ENCODE measurements at places on chromosomes 12 and 14.

DNA sequence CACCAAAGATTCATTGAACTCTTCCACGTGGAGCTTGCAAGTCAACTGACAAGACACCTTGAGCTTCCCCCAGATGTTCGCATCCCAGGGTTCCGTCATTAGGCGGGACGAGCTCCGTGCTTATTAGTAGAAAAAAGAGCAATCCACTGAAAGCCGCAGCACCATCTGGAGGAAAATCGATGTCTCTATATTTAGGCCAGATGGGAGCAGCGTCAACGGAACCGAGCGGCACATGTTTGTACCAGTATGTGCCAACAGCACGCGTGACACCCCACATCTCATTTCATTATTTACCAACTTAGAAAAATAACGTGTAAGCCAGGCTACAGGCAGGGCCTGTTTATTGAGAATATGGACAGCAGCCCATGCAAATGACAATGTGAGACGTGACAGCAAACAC, 45.8 kb upstream of the TMEM132D start:
- DNase-seq: no peak

- no peak for DNase-seq
Measured at GRCh38 chr14:86533834-86534233, 1003.9 kb downstream of the FLRT2 start.

DNA sequence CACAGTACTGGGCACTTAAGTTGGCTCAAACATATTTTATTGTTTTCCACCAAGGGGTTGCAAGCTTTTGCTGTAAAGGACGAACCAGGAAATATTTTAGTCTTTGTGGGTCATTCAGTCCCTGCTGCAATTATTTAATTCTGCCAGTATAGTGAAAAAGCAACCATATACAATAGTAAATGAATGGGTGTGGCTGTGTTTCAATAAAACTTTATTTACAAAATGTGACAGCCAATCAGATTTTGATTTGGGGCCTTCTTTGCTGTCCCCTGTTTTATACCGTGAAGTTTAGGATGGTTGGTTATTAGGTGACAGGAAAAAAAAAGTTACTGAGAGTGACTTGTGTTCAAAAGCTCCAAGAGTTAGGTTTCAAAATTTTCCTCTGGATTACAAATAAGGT, 956.4 kb downstream of the AACS start:
- DNase-seq: no peak

DNA sequence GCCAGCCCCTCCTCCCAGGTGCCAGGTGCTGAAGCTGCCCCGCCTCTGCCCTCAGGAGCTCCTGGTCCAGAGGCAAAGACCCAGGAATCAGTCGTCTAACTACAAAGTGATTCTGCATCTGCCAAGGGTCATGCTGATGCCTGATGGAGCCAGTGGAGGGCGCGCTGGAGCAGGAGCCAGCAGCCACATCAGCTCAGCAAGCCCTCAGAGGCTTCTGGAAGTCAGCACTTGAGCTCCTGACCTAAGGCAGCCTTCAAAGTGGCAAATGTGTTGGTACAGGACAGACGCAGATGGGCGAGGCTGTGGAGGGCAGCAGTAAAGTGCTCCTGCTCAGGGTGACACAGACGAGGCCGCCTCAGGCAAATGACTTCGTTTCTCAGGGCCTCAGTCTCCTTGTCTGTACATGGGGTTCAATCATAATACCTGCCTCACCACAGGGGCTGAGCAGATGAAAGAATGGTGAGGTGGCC, 10.9 kb downstream of the C12orf43 start:
- DNase-seq: peak; percentile 15

- no peak for DNase-seq
Measured at GRCh38 chr14:21258889-21259787, 10.1 kb downstream of the HNRNPC start.

DNA sequence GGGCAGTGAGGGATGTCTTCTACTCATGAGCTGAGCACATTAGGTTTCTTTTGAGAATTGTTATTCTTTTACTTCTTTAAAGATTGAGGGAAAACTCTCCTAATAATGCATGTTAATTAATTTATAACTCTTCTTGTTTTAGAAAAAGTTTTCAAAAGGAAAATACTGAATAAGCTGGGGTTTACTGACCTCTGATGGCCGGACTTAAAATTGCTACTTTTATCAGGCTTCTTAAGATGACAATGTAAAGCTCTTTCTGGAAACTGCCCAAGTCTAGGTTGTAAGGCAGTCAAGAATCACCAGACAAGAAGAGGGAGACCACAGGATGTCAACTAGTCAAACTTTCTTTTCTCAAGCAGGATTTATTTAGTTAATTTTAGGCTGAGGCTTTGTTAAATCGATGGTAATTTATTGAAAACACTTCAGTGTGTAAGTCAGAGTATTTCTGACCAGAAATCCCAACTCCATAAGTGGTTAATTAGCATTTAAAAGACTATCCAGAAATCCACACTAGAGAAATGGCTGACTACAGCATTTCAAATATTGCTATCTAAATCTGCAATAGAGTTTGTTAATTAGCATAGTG, 82.1 kb downstream of the AVPR1A start:
- peak; percentile 87 for DNase-seq

DNA sequence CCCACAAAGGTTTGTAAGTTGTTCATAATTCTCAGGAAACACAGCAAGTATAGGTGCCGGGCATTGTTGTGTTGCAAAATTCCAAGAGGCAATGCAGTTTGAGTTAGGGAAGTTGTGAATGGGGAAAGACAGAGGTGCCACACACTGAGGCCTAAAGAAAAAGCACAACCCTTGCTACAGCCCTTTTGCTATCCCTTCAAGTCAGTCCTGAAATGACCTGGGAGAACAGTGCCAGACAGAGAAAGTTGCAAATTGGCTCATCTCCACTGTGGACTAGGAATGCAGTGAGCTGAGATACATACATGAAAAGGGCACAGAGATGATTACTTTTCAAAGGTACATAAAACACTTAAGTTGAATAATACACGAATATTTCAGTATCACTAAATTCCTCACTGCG, 213.3 kb upstream of the TMTC1 start:
- no peak for DNase-seq

- DNase-seq: no peak
Measured at GRCh38 chr14:82642425-82642824, 1108.8 kb upstream of the SEL1L start.

DNA sequence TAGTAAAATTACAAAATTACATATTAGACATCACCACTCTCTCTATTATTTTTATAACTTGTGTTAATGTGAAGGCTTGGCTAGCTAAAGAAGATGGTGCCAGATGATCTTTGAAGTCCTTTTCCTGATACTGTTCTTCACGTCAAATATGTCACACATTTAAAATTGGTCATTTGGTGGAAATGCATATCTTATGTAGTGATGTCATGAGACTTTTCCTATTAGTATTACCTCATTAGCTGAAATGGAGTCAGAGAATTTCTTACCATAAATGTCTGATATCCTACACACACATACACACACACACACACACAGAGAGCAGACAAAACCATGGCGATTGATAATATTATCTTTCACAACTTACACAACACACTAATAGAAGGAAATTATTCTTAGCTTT, 124.8 kb upstream of the PTPRB start:
- DNase-seq: no peak

- no peak for DNase-seq
Measured at GRCh38 chr14:33430414-33431035, 491.8 kb downstream of the NPAS3 start.

DNA sequence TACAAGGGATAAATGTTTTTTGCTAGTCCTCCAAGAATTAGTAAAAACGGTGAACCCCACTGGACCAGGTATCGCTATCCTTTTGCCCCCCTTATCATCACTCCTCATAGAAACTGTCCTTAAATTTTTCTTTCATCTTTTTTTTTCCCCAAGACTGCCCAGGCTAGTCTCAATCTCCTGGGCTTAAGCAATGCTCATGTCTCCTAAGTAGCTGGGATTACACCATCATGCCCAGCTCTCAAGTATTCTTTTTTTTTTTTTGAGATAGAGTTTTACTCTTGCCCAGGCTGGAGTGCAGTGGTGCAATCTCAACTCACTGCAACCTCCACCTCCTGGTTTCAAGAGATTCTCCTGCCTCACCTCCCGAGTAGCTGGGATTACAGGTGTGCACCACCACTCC, 9.7 kb downstream of the IRF2BPL start:
- peak; percentile 33 for DNase-seq

DNA sequence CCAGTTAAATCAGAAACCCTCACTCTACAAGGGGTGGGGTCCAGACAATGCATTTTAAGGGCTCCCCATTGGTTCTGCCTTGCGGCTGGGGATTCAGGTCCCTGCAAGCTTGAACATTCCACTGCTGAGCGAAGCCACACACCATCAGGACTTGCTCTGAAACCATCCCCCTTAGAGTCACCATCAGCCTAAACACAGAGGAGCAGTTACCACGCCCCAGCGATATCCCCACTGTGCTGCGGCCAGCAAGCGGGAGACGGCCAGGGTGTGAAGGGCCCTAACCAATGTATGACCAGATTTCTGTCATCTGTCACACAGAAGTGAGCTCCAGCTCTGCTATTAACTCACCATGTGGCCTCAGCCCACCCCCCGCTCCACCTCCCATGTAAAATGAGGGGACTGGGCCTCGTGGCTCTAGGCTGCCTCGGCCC, 29.7 kb downstream of the CCDC88C start:
- no peak for DNase-seq

GRCh38 chr14:61188978-61189808, 91.9 kb downstream of the TMEM30B start:
- DNase-seq: peak; percentile 79

GRCh38 chr14:57574617-57575288, 81.1 kb upstream of the CCDC198 start:
- DNase-seq: no peak

GRCh38 chr14:34003082-34003668, 52.3 kb upstream of the EGLN3 start:
- DNase-seq: no peak

DNA sequence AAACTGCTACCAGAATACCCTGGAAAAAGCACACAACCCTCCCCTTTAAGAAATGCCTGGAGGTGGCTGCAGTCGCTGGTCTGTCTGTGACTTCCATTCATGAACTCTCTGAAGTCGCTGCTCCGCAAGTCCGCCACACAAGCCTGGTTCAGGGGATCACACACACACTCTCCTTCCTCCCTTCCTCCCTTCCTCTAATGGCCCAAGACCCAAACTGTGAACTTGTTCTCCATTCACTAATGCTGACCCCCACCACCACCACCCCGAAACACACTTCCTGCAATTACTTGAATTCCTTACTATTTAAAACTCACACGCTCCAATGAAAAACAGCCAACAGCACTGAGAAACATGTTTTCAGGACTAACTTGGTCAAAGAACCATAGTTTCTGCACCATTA, 1.0 kb upstream of the LMO3 start:
- DNase-seq: no peak

DNA sequence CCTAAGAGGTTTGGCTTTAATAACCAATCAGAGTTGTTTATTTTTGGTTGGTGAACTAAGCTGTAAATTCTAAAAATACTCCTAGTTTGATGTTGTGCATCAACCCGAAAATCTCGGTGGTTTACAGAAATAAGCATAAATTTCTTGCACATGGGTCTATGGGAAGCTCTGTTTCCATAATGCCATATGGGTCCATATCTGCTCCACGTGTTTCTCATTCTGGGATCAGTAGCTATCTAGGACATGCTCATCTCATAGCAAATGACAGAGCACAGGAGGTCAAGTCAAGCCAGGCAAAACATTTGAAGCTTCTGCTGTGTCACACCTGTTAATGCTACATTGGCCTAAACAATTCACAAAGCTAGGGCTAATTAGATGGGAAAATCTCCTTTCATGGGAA, 23.1 kb downstream of the NUP37 start:
- no peak for DNase-seq

DNA sequence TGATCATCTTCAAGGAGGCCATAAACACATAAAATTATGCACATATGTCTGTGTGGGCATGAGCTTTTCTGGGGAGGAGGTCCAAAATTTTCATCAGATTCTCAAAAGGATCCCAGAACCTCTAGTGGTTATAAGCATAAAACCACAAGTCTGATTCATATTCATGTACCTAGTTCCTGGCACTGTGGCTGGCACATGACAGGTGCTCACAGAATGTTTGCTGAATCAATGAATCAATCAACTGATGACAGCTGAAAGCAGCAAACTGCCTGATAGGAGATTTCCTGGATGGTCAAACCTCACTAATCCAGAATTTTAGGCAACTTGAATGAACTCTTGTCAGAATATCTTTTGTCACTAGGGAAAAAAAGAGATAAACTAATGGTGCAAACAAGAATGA, 13.5 kb upstream of the CMKLR1 start:
- no peak for DNase-seq

- DNase-seq: no peak
Measured at GRCh38 chr12:64025174-64025958, 180.9 kb downstream of the SRGAP1 start.

- DNase-seq: no peak
Measured at GRCh38 chr12:56487448-56488040, 417 bp downstream of the GLS2 start.

- DNase-seq: peak; percentile 66
Measured at GRCh38 chr12:92562063-92562734, 140.6 kb upstream of the PLEKHG7 start.

DNA sequence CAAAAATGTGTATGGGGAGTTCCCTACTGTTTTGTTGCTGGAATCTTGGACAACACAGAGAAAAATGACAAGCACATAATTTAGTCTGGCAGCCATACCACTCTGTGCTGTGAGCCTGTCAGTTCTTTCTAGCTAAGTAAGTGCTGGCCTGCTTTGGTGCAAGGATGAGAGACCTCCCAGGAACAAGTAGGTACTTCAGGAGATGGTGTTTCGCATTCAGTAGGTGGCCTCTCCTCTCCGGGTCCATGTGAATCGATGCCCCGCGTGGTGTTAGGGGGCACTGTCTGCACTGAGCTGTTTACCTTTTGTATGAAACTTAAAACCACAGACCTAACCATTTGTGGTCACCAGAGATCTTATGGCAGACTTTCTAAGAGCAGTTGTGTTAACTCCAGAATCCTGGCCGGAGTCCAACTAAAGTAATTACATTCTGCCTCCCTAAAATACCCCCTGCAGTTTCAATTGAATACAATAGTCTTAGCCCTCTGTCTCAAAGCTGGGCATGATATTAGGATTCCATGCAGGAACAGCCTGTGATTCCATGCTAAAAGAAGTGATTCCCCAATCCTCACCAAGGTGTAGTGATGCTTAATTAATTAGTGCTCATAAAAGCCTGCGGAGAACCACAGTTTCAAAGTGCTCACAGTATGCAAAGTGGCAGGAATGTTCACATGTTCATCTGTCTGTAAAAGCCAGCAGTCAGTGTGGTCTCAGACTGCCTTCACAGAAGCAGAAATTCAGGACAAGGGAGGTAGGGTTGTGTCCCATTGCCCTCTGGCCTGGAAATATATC, 64.2 kb downstream of the LLPH start:
- DNase-seq: peak; percentile 72

DNA sequence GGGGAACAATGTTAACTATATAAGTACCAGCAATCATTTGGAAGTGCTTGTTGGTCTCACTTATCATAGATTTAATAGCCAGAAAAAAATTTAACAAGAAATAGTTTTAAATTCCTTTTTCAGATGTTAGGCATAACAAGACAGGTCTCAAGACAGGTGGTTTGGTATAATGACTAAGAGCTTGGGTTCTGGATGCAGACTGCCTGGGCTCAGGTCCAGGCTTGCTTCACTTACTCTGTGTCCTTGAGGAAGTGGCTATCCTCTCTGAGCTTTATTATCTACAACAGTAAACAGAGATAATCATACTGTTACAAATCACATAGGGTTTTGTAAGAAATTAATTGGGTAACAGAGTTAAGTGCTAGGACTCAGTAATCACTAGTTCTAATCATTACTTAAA, 338.0 kb upstream of the FLRT2 start:
- DNase-seq: no peak

GRCh38 chr14:95477411-95478269, 38.8 kb downstream of the SYNE3 start:
- DNase-seq: no peak

GRCh38 chr14:101635749-101636560, 74.7 kb downstream of the DIO3 start:
- no peak for DNase-seq

All from fibroblast of the aortic adventitia (primary cell).